ENCODE measurements at places on chromosomes 16 and 17. TPM values are rescaled to one million over a fixed set of nuclear protein-coding genes. Genes with fewer than 3 reads are reported as not detected.

The ZPBP2 gene
- not detected for total RNA-seq

- peak; percentile 94 for DNase-seq
Measured at GRCh38 chr16:65658349-65658748, 536.5 kb upstream of the CDH11 start.

- no peak for DNase-seq
Measured at GRCh38 chr17:79732254-79732653, 1.5 kb downstream of the ENPP7 start.

DNA sequence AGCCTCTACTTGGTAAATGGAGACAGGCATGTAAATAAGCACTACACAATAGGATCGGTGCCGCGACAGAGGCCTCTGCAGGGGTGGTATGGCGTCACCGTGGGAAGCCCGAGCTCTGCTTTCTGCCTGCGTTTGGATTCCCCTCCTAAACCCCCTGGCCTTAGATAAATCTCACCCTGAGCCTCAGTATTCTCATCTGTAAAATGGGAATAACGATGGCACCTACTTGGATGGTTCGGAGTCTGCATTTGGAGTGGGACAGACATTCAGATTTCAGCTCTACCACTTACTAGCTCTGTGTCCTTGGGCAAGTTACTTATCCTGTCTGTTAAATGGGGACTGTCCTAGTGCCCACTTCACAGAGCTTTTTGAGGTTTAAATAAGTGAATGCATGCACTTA lies 42.8 kb upstream of the TNRC6A start:
- no peak for DNase-seq

All from HT1080 (cell line).